ENCODE measurements at places on chromosomes 4 and X. TPM values are rescaled to one million over a fixed set of nuclear protein-coding genes. Genes with fewer than 3 reads are reported as not detected.

The CLDN34 gene
- 0.19 TPM for polyA plus RNA-seq

The HSFX4 gene
- polyA plus RNA-seq = not detected

The ZAR1 gene
- not detected for polyA plus RNA-seq

- no peak for DNase-seq
Measured at GRCh38 chr4:61004651-61005170, 195.4 kb upstream of the ADGRL3 start.
